Activated naive CD4-positive, alpha-beta T cell treated with anti-CD3 and anti-CD28 coated beads, Interleukin-2, amount 10 ng/mL, durations not matched to agents 5 hours and 36 hours (primary cell): ENCODE measurements at places on chromosomes 13 and 19. TPM values are rescaled to one million over a fixed set of nuclear protein-coding genes. Genes with fewer than 3 reads are reported as not detected.

The PDX1 gene
- total RNA-seq: not detected

The ZNF563 gene
- total RNA-seq: 4.4 TPM

The ALG11 gene
- 25.3 TPM for total RNA-seq

The ZNF540 gene
- 3.2 TPM for total RNA-seq

The PLPP2 gene
- not detected for total RNA-seq
